ENCODE measurements at places on chromosomes 4 and X.

GRCh38 chrX:136529795-136530194 lies 2.2 kb upstream of the VGLL1 start:
- DNase-seq, result no peak

- no peak for DNase-seq
Measured at GRCh38 chr4:168878623-168879022, 131.4 kb downstream of the CBR4 start.

DNA sequence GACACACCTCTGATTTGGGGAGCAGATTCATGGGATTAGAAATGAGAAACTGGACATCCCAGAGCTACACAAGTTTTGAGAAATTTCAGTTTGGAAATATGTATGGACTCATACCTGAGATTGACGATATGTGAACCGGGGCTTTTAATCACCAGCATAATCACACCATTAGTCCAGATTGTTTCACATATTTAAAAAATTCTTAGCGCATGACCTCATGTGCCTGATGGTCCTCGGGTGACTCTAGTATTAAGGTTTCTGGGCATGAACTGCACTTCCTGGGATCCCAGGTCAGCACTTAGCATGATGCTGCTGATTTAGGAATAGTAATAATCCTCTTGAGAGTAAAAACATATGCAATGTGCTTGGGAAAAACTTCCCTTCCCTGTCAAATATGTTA lies 91.9 kb upstream of the BCOR start:
- DNase-seq, result no peak

- DNase-seq, result no peak
Measured at GRCh38 chr4:128591482-128591881, 218.0 kb upstream of the JADE1 start.

- DNase-seq, result no peak
Measured at GRCh38 chr4:89897867-89898266, 3.2 kb downstream of the MMRN1 start.

DNA sequence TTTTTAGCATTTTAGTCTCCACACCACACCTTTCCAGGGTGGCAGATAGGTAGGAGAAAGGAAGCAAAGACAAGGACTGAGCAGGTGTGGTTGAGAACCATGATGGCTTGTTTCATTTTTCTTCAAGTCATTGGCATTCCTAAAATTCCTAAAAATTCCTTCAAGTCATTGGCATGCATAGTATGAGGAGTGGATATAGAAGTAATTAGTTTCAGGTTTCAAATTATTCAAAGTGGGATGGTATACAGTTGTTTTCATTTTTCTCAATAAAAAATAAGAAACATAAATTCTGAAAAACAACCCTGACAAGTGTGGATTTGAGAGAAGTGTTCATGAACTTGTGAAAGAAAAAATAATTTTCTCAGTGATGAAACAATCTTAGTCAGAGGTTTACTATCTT lies 22.3 kb upstream of the HERC3 start:
- no peak for DNase-seq
